Stimulated activated CD4-positive, alpha-beta T cell treated with anti-CD3 and anti-CD28 coated beads, Interleukin-1b, Interleukin-23, amount 100 ng/mL, for 1 hour (primary cell): ENCODE measurements at places on chromosomes 7 and 10.
A peak's percentile ranks its signal among the peaks of the same experiment; 100 is the strongest.

DNA sequence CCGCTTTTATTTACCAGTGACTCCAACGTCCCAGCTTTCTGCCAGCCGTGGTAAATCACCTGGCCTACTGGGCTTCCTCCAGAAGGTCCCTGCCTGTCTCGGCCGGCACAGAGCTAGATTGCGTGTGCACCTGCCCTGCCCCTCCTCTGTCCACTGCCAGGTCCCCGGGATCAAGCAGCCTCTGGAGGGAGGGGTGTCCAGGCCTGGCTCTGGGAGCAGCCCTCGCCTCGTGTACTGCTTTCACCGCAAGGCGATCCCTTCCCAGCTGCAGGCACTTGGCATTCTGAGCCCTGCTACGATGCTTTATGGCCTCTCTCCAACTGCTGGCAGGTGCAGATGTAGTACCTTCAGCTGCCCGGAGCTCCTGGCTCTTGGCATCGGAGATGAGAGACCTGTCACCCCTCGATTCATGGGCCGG lies 7.4 kb downstream of the SLC29A3 start:
- no peak for DNase-seq

DNA sequence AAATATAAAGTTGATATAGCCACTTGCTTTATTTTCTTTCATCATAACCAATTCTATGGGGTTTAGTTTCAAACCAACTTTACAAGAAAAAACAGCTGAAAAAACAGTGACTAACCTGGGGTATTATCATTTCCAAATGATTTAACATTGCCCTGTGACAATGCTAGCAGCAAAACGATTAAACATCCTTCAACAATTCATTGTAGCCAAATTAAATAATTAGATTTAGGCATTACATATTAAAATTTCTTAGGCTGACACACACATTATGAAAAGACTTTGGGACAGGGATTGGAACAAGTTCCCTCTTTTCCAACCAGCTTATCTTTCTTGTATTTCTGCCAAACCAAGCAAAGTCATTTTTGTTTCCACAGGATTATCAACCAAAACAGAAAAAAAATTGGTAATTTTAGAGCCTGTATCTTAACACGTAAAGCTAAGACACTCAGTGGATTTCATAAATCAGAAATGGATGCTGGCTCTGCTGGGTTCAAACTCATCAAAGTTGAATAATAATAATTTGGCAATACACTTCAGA lies 84.0 kb downstream of the SEMA3D start:
- DNase-seq: no peak

GRCh38 chr10:14173706-14174594 lies 156.8 kb downstream of the FRMD4A start:
- no peak for DNase-seq

GRCh38 chr7:143885951-143886350 lies 16.0 kb downstream of the TCAF1 start:
- no peak for DNase-seq

- no peak for DNase-seq
Observed at GRCh38 chr10:18100669-18101068, 39.6 kb upstream of the CACNB2 start.

DNA sequence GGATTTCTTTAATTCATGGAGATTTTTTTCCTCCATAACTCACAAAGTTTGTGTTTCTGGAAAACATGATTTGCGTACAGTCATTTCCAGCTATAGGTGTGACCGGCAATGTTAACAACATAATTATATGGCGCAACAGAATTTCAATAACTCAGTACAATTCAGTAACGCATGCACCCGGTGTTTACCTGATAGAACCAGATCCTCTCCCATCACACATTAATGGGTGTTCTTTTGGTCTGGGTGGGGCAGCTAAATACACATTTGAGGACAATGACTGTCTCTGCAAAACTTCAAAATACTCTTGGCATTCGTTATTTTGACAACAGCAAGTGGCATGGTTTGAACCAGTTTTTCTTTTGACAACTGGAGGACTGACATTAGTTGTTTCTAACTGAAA lies 102.3 kb downstream of the KLF6 start:
- no peak for DNase-seq

- DNase-seq: no peak
Observed at GRCh38 chr10:17199351-17199804, 2.1 kb downstream of the TRDMT1 start.

GRCh38 chr7:84372712-84373111 lies 178.1 kb upstream of the SEMA3A start:
- DNase-seq: no peak

DNA sequence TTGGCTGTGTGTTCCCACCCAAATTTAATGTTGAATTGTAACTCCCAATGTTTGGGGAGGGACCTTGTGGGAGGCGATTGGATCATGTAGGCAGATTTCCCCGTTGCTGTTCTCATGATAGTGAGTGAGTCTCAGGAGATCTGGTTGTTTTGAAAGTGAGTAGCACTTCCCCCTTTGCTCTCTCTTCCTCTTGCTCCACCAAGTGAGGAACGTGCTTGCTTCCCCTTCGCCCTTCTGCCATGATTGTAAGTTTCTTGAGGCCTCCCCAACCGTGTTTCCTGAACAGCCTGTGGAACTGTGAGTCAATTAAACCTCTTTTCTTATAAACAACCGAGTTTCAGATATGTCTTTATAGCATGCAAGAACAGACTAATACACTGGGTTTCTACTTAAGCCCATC lies 176.3 kb downstream of the CDK14 start:
- DNase-seq: no peak

DNA sequence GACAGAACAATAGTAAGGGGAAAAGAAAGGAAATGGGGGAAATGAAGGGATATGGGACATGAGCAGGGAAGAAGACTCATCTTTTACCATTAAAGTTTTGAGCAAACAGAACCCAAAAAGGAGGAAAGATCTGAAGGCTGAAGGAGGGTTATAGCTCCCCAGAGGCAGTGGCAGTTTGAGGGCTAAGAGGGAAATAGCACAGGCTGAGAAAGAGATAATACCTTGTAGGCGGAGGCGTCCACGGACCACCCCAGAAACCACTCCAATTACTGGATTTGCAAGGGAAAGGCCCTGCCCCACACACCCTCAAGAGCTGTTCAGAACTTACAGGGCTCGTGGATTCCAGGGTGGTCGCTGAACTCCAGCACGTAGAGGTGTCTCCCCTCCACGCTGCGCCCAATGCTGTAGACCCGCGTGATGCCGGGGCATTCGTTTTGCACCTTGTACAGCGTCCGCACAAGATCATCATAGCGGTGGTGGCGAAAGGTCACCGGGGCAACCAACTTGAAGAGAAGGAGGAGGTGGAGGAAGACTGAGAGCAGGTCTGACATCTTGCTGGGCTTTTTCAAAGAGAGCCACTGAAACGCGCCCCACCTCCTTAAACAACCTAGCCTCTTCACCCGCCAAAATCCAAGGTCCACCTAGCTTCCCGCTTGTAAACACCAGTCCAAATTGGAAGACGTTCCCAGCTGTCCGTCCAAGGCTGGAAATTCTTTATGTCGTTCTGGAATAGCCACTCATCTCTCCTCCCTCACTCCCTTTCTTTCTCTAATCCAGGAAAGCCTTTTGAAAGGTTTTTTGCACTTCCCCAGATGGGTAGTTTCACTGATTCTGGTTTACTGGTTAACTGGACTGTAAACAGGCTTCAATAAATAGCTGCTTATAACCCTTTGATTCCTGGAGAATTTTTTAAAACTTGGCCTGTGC lies at the start of gene CPN1:
Gene CPN1 (minus strand): TSS at position 795 of the 927 bp plus-strand sequence. CDS start 244 bp downstream, at position 551.
- no peak for DNase-seq

DNA sequence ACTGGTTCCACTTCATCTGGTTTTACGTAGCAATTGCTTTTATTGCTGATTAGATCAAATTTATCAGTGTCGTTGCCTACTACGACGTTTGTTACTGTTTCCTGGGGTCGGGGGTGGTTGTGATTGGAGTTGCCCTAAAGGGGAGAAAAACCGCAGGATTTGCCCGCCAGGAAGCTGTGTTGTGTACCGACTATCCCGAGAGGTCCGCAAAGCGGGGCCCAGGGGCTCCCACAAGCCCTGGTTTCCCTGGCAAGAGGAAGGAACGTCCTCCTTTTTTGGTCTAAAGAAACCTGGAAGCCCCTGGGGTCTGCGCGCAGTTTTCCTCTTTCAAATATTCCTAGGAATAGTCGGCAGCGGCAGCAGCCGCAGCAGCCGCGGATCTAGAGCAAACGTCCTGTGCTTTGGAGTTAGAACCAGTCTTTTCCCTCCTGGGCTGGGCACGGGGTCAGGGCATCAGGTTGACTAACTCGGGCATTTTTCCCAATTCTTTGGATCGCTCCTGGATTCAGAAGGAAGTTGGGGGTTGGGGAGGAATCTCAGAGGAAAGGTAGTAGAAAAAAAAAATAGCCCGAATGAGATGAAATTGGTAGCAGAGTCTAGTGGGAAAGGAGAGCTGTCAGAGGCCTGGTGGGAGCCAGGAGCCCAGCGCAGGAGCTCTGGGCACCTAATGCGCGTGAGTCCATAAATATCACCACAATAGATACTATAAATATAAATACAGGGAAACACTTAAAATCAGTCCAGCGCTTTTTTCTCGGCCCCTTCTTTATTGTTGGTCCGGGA lies 4.6 kb downstream of the VAX1 start:
- DNase-seq: no peak

- DNase-seq: no peak
Observed at GRCh38 chr10:62812672-62813439, 3.3 kb downstream of the EGR2 start.

DNA sequence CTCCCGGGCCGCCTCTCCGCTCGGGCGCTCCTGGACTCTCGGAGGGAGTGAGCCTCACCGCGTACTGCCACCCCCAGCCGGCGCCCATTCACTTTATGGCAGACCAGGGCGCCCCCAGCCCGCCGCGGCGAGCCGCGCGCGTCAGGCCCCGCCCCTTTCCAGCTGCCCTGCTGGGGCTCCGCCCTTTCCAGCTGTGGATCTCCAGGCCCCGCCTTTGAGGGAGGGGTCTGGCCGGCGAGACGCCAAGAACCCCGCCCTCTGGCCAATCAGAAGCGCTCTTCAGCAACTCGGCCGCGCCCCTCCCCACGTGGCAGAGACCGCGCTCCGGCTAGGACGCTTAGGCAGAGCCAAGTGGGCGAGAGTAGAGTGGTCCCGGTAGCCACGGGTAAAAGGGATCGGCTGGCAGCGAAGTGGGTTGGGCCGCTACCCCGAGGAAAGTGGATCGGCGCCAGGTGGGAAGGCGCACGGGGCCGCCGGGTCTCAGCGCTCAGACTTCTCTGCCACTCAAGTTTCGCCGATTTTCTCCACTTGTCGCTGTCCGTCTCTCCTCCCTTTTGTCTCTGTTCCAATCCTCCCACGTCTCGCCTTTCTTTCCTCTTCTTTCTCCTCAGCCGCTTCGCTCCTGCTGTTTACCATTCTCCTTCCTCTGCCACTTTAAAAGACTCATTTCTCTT lies at the start of gene PITX3:
Gene PITX3 (minus strand): TSS at position 69 of the 674 bp plus-strand sequence. CDS start 9,432 bp downstream, outside the sequence.
- peak; percentile 81 for DNase-seq

DNA sequence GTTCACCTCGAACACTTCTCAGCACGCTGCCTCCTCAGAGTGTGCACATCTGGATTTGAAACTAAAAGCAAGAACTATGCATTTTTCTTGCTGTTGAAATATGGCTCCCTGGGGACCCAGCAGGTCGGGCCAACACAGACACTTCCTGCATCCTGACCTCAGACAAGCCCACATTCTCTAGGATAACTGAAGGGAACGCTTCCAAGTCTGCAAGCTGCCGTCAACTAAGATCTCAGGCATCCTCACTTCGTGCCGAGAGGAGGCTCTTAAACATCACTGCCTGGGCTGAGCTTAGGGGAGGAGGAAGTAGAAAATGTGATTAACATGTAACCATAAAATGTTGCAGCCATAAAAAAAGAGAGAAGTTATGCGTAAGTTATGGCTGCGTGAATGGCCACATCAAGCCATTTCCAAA lies 65.5 kb downstream of the PYROXD2 start:
- DNase-seq: no peak

- no peak for DNase-seq
Observed at GRCh38 chr10:35442028-35442427, 105.7 kb downstream of the CCNY start.

GRCh38 chr7:84157171-84157570 lies 37.4 kb downstream of the SEMA3A start:
- DNase-seq: no peak

DNA sequence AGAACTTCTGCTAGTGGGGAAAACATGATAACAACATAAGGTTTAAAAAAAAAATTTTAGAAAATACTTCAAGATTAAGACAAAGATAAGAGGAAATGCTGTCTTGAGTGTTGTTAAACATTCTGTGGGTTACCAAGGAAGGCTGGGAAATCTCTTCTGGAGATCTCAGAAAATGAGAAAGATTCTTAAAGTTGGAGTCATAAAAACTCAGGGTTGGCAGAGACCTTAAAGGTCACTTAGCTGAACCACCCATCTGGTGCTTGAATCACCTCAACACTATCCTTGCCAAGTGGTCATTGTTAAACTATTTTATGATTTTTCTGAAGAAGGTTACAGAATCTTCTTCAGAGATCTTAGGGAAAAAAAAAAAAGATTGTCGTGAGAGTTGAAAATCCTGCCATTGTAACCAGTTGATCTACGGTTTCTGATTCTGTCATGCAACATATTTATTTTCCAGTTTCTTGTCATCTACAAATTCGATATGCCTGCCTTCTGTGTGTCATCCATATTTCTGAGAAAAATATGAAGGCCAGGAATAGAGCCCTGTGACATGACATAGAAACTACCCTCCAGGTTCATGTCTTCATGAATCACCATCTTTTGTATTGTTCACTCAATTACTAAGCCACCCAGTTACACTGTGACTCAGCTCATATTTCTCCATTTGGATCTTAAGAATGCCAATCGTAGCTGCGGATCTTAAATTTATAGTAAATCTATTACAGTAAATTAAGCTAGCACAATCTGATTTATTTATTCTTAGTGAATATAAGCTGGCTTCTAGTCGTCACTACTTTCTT lies 179.2 kb downstream of the ST7 start:
- DNase-seq: no peak

DNA sequence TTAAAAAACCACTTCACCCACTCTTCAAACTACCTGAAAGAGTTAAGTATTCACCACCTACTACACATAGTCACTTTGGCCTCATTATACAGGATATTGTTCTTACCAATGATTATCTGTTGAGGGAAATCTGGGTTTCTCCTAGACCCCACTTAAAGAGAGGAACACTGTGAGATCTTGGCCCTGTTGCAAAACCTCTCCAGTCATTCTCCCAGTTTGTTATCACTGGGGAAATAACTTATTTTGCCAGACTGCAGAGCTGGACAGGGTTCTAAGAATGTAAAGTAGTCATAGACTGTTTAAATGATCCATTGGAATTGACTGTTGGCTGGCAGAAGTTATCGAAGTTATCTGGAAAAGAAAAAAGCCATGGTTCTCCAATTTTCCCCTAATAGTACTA lies 143.8 kb downstream of the HGF start:
- no peak for DNase-seq

DNA sequence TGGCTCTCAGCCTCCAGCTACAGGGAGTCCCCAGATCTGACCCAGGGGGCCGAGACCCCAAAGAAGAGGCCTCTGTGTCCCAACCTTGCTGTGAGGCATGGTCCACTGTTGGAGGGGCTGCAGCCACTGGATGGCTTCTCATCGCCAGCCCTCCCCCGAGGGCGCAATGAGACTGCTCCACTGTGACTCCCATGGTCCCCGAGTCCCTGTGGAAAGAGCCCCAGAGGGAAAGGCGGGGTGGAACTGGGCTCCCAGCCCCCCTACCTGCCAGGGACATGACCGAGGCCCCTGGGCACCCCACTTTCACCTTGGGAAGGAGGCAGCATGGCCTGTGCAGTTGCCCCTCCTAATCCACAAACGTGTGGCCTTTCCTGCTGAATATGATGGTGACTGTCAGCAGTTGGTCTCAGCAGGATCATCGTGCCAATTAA lies 33.5 kb upstream of the RET start:
- DNase-seq: no peak
